ENCODE measurements at places on chromosomes 5 and 9.

DNA sequence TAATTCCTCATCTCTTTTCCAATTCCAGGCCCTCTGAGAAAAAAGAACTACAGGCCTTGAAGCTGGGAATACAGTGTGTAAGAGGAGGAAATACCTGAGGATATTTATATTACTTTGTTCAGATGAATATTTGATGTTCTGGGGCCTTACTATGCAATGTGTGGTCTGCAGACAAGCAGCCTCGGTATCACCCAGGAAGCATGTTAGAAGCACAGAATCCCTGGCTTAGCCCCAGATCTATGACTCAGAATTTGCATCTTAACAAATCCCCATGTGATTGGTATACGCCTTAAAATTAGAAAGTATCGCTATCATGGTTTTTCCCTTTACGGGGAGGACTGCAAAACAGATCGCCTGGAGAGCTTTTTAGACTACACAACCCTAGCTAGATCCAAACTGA lies 121.0 kb downstream of the JAKMIP2 start:
- no peak for DNase-seq

- no peak for DNase-seq
These were observed 2.8 kb upstream of the PFN3 start for GRCh38 chr5:177403102-177403791.

DNA sequence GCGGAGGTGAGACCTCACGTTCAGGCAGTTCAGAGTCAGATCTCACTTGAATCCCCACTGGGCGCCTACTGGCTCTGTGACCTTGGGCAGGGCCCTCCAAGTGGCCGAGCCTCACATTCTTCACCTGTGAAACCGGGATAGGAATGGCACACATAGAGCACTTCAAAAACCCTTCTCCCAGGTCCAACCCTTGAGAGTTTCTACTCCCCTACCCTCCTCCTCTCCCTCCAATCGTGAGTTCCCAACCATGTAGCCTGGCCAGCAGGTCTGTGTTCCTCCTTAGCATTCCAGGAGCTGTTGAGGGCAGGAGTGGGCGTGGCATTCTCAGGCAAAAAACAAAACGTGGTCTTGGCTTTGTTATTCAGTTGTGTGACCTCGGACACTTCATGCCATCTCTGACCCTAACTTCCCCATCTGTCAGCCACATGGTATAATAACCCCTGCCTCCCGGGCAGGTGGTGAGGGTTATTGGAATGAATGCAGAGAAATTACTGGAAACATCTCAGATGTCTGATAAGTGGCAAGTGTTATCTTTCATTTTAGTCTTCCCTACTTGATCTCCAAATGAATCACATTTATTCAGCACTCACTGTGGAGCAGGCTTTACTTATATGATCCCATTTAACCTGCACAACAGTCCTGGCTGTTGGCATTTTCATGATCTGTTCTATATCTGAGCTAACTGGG lies 112.8 kb upstream of the BOD1 start:
- no peak for DNase-seq

- DNase-seq = no peak
These were observed 190.1 kb downstream of the CWC27 start for GRCh38 chr5:64958757-64959391.

DNA sequence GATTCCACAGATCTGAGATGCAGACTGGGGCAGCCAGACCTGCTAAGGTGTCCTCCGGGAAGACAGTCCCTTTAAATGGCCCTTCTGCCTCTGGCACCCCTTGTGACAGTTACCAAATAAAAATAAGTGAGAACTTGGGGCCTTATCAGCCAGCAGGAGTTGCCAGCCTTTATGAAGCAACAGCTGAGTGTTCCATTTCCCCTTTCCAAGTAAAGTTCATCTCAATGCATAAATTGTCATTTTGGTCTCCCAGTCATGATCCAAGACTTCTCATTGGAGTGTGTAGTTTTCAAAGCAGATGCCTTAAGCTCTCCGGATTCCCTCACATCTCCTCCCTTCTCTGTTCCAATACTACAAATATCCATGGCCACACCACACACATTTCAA lies 4.1 kb downstream of the PTCH1 start:
- no peak for DNase-seq

- DNase-seq = no peak
These were observed 28.3 kb downstream of the TPD52L3 start for GRCh38 chr9:6356441-6356840.

GRCh38 chr9:126472948-126473298 lies 140.8 kb upstream of the LMX1B start:
- no peak for DNase-seq

GRCh38 chr9:114462791-114463190 lies 42.5 kb downstream of the WHRN start:
- DNase-seq = no peak

DNA sequence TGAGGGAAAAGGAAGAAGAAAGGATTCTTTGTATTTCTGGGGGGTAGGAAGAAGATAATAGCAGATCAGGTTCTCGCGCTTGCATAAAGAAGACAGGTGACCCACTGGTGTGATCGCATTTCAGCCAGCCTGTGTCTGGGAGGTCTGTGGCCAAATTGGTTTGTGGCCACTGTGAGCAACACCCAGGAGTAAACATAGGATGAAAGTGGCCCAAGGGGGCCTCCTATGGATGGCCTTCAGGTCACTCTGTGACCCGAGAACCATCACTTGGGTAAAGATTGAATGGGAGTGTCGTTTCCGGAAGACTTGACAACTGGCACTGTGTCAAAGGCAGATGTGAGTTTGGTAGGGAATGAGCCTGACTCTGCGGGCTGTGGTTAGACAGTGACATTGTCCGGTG lies 34.2 kb downstream of the RAI14 start:
- DNase-seq = no peak

GRCh38 chr5:40518485-40518917 lies 161.2 kb upstream of the PTGER4 start:
- DNase-seq = no peak

- no peak for DNase-seq
These were observed 65.1 kb downstream of the YIPF5 start for GRCh38 chr5:144105371-144105770.

- DNase-seq = no peak
These were observed 47.8 kb downstream of the AHRR start for GRCh38 chr5:369151-369868.

DNA sequence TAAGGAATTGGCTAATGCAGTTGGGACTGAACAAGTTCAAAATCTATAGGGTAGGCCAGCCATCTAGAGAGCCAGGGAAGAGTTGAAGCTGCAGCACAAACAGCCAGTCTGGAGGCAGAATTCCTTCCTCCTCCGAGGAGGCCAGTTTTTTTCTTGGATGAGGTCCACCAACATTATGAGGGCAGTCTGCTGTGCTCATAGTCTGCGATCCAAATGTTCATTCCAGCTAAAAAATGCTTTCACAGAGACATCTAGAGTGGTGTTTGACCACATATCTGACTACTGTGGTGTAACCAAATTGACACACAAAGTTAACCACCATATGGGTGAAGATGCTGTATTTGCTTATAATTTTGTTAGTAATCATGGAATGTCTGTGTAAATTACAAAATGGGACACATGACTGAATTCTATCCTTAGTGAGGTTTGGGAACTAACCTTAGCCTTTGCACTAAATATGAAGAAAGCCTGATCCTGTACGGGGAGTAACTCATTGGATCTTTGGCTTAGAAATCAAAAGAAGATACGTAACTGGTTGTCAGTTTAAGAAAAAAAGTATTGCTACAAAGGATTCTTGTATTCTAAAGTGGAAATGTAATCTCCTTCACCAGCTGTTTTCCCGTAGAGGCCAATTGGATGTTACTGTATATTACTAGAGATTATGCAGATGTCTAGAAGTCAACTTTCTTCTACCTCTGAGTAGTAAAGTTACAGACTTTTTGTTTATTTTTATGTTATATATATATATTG lies 70.6 kb downstream of the SPIN1 start:
- DNase-seq = no peak

DNA sequence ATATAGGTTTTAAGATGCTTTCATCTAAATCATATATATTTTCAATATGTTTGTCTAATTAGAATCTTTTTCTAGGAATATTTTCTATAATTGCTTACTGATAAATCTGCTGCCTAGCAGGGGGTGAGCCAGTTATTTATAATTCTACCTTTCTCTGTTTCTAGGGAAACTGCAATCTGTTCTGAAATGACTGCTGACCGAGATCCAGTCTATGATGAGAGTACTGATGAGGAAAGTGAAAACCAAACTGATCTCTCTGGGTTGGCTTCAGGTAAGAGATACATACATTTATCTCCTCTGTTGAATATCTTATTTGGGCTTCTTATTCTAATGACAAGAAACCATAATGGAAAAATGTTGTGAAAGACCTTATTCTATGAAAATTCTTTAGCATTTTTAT lies 127.3 kb downstream of the XRCC4 start:
- no peak for DNase-seq

DNA sequence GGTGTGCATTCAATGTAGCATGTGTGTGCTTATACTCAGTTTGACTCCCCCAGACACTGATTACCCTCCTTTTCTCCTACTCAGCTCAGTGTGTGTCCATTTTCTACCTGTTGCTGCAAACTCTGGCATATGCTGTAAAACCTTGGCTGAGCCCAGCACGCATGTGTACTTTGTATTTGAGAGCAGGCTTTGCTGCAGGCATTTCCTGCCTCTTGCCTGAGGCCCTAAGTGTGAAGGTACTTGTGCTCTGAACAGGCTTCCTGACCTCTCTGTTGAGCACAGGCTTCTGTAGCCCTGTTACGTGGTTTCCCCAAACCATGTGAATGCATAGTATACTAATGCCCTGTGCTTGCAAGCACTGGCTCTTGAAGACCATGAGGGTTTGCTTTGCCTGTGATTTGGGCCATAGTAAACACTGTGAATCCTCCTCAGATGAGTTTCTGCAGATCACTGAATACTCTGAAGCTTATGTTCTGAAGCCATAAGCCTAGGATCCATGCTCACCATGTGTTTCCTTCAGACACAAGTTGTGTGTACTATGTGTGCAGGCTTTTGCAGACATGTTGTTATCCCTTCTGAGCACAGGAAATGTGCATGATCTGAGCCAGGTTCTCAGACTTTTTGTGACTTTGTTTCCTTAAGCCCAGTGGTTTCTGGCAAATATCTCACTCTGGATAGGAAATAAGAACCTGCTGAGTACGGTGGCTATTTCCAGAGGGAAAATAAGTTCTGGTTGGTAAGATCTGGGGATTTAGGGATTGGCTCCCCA lies 124.9 kb upstream of the RUSC2 start:
- no peak for DNase-seq

DNA sequence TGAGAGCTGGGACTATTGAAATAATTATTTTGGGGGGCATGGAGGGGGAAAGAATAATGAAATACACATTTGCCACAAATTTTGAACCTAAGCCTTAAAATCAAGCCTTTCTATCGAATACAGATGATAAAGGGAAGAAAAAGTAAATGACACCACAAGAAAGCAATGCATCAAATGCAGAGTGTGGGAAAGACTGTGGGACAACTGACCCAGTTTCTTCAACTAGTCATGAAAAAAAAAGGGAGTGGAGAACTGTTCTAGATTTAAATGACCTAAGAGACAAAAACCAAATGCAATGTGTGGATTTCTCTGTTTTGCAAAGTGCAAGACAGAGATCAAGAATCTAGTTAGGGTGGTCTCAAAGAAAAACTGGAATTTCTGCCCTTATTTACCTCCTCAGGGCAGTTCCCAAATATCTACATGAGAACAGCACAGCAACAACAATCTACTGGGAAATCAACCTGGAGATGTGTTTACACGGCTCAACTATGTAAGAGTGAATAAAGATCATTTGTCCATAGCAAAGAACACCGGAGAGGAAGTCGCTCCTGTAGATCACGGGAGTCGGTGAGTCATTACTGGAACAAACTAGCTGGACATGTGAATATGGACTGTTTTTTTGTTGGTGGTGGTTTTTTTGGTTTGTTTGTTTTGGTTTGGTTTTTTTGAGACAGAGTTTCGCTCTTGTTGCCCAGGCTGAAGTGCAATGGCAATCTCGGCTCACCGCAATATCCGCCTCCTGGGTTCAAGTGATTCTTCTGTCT lies 145.9 kb downstream of the DROSHA start:
- DNase-seq = no peak

- no peak for DNase-seq
These were observed 1.5 kb upstream of the IRX2 start for GRCh38 chr5:2752821-2753439.

GRCh38 chr9:121253821-121254501 lies 14.0 kb upstream of the GSN start:
- no peak for DNase-seq

Data from stimulated activated naive CD8-positive, alpha-beta T cell treated with anti-CD3 and anti-CD28 coated beads, Interleukin-15, amount 100 ng/mL, for 72 hours (primary cell).